ENCODE measurements at places on chromosomes 1 and 21.

DNA sequence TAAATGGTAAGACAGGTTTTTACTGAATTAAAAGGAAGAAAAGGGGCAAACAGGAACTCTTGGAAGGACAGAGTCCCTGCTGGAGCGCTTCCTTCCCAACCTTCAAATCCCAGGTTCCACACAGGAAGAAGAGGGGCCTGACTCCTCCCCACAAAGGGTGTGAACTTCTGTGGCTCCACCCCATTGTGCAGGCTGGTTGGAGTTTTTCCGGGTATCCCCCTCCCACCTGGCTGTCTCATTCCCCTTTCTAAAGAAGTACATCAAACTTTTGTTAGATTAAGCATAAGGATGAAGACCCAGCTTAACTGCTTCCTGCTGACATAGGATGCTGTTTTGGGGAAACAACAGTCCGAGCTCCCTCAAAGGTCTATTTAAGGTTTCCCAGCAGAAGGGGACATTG lies 187.7 kb downstream of the FCRL5 start:
- no peak for DNase-seq

DNA sequence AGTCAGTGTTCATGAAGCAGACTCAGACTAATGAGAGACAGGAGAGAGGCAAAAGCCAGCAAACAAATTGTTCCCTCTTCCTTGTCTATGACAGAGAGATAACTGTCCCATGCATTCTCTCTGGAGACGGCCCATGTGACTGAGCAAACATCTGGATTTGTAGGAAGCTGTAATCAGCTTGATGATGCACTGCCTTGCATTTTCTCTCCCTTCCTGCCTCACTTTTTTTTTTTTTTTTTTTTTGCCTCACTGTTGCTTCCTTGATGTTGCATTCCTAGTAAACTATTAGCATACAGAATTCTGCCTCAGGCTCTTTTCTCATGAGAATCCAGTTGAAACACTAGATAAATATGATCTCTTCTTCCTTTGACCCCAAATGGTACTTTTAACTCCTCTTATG lies 134.5 kb downstream of the HHIPL2 start:
- DNase-seq: no peak

DNA sequence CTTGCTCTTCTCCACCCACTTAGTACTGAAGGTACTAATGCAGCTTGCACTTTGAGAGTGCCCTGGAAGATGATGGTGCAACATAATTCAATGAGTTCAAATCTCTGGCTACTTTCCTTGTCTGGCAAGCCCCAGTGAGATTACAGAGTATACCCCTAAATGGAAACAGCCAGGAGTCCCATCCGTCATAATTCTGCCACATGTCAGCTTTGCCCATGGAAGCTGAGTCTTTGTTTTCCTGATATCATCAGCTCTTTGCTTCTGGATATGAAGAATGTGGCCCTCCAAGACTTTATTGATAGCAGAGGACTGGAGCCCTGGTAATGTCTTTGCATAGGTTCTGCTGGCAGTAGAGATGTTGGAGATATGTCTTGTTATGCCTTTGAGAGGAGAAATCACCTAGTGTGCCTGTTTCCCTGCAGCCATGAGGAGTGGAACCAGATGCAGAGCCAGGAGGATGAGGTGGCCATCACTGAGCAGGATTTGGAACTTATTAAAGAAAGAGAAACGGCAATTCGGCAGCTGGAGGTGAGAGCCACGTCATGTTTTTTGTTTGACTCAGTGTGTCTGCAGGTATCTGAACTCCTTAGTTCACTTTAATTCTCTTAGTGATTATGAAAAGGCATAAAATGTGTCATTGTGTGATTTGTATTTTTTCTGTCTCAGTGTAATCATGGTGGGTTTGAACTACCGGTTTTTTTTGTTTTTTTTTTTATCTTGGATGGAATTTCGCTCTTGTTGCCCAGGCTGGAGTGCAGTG lies 18.7 kb upstream of the PPP1R8 start:
- DNase-seq: no peak

GRCh38 chr1:167683641-167684502 lies 37.9 kb upstream of the MPZL1 start:
- DNase-seq: no peak

GRCh38 chr1:213273546-213273945 lies 222.5 kb downstream of the RPS6KC1 start:
- DNase-seq: no peak

DNA sequence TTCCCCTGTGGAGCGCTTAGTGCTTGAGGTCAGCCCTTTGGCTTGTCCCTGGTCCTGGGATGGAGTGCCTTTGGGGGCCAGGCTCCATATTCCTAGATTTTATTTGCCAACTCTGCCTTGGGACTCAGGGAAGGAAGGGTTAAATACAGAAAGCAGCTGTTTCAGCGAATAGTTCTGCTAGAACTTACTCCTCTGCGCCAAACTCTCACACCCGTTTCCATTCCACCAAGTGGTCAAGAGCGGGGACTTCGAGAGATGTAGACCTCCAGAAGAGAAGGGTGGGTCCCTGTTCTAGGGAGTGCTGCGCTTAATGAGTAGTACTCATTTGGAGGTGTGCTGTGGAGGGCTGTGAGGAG lies 704 bp upstream of the TOMM40L start:
- no peak for DNase-seq

DNA sequence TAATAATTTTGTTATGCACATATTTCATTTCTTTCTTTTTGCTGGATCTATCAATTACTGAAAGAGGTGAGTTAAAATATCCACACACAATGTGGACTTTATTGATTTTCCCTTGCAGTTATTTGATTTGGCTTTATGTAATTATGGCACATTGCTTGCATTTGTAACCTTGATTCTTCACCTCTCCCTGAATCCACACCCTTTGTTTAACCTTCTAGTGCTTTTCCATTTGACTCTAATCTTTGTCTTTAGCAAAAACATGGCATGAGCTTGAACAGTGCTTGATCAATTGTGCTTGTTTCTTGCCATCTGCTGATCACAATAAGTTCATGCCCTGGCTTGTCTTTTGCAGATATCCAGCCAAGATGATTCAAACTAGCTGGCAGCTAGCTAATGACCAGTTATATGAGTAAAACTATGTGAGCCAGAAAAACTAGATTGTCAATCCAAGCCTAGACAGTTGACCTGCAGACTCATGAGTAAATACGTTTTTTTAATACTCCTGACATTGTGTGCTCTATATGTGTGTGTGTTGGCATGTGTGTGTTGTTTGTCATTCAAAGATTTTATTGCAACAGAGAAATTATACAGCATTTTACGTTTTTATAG lies 899.2 kb downstream of the NCAM2 start:
- DNase-seq: no peak

GRCh38 chr1:44645476-44646244 lies 28.6 kb downstream of the TMEM53 start:
- no peak for DNase-seq

DNA sequence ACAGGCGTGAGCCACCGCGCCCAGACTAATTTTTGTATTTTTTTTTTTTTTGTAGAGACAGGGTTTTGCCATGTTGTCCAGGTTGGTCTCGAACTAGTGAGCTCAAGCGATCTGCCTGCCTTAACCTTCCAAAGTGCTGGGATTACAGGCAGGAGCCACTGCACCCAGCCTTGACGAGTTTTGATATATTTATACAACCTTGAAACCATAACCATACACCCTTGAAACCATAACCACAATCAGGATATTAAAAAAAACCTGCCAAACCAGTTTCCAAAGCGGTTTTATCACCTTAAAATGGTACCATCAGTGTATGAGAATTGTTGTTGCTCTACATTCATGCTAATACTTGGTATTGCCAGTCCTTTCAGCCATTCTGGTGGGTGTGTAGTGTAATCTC lies 3.7 kb upstream of the PHACTR4 start:
- no peak for DNase-seq

- DNase-seq: no peak
Observed at GRCh38 chr1:5953386-5953785, 38.8 kb downstream of the NPHP4 start.

GRCh38 chr1:207027206-207027777 lies 5.3 kb downstream of the C1orf116 start:
- no peak for DNase-seq

DNA sequence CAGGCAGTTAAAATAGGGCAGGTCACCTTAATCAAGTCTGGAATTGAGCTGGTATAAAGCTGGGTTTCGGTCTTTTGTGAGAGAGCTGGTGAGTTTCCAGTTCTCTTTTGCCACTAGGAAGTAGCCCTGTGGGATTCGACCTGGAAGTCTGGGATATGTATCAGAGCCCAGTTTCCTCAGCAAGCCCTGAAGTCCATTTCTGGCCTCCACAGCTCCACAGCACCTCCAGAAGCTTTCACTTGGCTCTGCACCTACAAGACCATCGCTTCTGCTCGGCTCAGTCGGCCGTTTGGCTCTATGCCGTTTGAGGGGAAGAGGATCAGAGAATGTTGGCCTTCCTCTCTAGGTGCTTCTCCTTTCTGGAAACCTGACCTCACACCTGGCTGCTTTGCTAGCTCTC lies 148.0 kb downstream of the GALNT2 start:
- no peak for DNase-seq

DNA sequence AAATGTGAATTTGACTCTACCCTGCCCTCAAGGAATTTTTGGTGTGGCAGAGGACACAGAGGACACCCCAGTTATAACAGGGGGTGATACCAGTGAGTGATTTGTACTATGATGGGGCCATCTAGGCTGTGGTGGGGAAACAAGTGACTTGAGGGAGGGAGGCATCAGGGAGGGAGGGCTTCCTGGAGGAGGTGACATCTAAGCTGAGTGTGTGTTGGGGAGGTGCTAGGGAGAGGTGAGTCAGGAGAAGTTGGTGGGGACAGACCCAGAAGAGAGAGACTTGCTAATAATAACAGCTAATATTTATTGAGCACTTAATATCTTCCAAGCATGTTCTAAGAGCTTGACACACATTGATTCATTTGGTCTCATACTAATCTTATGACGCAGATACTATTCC lies 19.9 kb upstream of the TTC4 start:
- no peak for DNase-seq

DNA sequence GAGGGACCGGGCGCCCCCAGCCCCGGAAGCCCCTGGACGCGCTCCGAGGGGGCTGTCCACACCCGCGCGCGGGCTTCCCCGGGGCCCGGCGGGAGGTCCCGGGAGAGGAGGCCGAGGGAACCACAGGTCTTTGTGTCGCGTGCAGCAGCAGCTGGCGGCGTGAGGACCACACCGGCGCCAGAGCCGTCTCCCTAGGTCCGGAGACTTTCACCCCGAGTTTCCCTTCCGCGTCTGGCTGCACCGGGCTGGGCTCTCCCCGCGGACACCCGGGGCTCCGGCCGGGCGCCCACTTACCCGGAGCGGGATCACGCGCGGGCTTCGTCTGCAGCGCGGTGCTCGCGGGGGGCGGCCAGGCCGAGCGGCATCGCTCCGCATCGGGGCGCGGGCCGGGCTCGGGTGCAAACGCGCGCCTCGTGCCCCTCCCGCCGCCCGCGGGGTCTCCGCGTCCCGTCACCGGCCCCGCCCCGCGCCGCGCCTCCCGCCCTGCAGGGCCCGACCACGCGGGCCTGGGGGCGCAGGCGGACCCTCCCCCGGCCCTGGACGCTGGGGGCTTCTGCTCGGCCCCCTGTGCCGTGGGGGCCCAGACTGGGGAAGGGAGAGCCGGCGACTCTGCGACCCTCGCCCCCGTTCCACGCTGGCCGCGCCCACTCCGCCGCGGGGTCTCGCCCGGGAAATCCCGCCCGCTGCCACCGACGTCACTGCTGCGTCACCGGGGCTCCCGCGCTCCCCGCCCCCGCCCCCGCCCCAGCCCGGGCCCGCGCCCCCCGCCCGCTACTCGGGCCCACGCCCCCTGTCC lies at the start of gene GNG4:
Gene GNG4 (minus strand): TSS at position 417 of the 796 bp plus-strand sequence. CDS start 65,946 bp downstream, outside the sequence.
- no peak for DNase-seq

GRCh38 chr1:108049178-108049819 lies 84.3 kb upstream of the VAV3 start:
- DNase-seq: peak; percentile 29

GRCh38 chr1:172699695-172700227 lies 40.9 kb downstream of the FASLG start:
- peak; percentile 23 for DNase-seq

DNA sequence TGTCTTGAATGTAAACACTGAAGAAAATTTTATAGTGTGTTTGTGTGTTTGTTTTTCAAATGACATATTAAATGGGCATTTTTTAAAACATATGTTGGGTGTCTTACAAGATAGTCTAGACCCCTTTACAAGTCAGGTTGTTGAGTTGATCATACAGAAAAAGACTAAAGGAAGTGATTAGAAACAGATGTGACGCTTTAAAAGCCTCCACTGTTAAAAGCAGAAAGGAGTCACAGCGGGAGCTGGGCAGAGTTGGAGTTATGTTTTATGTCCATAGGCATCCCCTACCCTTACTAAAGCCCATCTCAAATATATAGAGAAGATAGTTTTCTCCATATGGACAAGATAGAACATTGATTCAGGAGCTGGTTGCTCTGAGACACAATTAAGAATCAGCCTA lies 393.9 kb downstream of the PLPP3 start:
- no peak for DNase-seq

DNA sequence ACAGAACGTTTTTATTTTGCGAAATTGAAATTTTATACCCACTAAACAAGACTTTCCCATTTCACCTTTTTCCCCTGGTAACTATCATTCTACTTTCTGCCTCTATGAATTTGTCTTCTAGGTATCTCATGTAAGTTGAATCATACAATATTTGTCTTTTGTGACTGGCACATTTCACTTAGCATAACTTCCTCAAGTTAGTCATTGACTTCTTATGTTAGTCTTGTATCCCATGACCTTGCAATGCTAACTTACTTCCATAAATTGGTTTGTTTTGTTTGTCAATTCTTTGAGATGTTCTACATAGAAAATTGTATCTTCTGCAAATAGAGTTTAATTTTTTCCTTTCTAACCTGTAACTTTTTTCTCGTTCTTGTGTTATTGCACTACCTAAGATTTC lies 26.9 kb downstream of the SH3BP5L start:
- no peak for DNase-seq

DNA sequence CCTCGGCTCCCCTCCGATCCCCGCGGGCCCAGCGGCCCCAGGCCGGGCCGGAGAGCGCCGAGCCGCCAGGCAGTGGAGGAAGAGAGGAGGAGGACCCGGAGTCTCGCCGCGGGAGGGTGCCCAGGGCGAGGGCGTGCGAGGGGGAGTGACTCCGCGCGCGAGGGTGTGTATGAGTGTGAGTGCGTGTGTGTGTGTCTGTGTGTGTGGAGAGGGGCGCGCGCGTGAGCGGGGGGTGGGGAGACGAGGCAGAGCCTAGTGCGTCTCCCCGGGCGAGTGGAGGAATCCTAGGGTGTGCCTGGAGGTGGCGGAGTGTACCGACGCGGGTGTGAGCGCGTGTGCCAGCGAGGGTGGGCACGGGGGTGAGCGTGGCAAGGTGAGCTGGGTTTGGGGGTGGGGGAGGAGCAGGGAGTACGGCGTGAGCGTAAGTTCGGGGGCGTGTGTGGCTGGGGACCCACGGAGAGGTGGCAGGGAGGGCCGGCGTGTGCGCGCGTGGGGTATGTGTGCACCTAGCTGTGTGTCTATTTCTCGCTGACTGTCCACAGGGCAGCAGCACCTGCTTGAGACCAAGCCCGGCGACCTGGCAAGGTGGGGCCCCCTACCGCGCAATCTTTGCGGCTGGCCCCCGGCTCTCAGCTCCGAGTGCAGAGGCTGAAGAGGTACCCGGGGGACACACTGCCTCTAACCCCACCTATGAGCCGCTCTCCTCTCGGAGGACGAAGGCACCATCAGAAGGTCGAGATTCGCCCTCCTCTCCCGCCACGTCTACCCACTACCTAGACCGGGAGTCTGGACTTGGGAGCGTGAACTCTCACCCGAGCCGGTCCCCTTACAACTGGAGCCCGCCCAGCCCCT lies 784 bp upstream of the KCND3 start:
- no peak for DNase-seq

All from stimulated activated CD4-positive, alpha-beta T cell treated with anti-CD3 and anti-CD28 coated beads, Interleukin-4, amount 100 ng/mL, for 24 hours (primary cell).